Right ventricle myocardium superior (tissue), 1 donor: ENCODE measurements at places on chromosomes 5 and 9.

- DNase-seq, result no peak
Measured at GRCh38 chr9:114120192-114121014, 21.3 kb upstream of the KIF12 start.

GRCh38 chr5:127567026-127567768 is 49.8 kb downstream of the PRRC1 start:
- DNase-seq, result no peak

- no peak for DNase-seq
Measured at GRCh38 chr5:133193794-133194193, 142.0 kb downstream of the HSPA4 start.

DNA sequence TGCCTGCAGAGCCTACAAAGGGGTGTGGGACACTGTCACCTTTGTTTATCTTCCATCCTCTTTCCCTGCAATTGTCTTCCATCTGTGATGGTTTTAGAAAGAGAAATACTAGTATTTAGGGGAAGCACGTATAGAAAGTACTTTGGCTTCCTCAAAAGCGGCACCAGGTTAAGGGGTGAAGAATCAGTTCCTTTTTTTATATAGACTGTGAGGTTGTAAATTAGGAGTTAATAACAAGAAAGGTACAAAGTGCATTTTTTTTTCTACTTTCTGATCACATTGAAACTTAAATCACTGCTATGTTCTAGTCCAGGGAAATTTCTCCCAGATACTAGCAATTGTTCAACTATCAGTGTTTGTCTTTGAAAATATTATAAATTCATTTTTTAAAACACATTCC is 219.3 kb downstream of the CEMIP2 start:
- DNase-seq, result no peak

DNA sequence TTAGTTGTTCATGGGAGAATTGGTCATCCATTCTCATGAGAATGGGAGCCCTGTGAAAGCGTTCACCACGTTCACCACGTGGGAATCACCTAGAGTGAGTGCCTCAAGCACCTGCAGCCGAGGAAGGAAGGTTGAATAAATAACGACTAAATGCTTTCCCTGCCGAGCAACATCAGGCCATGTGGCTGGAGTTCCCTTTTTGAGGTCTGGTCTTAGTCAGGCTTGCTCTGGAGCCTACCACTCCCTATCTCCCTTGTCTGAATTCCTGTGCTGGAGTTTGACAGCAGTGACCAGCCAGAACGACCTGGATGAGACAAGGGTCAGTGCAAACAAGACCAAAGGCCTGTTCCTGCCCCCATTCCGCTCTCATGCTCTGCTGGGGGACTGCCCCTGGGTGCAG is 28.5 kb downstream of the KCNMB1 start:
- DNase-seq, result no peak

GRCh38 chr5:150156027-150156368 is 353 bp upstream of the PDGFRB start:
- no peak for DNase-seq

- no peak for DNase-seq
Measured at GRCh38 chr5:119275146-119275545, 80.7 kb upstream of the TNFAIP8 start.

- no peak for DNase-seq
Measured at GRCh38 chr5:52751137-52751536, 36.6 kb upstream of the ITGA1 start.

DNA sequence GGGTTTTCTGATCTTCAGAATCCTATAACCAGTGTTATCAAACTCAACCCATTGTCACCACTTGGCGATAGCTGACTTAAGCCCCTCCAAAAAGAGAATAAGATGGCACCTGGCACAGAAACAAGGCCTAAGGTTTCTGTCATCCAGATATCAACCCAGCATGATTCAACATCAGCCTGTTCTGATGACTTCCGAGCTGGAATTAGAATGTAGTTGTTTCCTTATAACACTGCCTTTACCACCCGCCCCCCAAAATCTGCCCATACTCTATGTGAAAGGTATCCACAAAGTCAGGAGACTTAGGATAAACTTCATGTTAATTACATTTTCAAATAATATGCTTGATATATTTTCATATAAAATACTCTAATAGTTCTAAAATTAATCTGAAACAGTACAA is 5.2 kb downstream of the KLF9 start:
- DNase-seq, result no peak

GRCh38 chr9:129336601-129337331 is 158.7 kb upstream of the IER5L start:
- no peak for DNase-seq

DNA sequence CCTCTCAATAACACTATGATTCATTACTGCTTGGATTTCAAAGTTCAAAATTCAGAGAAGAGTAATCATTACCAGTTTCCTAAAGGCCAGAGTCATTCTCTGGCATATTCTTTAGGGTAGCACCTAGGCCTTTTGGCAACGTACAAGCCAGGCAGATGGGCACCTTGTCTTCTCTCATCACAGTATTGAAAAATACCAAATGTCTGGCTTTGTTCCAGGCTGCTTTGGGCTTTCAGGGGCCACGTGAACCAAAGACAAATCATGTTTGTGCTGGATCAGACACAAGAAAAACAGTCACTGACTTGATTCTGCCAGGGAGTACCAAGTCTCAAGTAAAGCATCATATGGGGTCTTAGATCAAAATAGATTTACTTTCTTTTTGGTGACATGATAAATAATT is 15.5 kb downstream of the MEGF9 start:
- no peak for DNase-seq

DNA sequence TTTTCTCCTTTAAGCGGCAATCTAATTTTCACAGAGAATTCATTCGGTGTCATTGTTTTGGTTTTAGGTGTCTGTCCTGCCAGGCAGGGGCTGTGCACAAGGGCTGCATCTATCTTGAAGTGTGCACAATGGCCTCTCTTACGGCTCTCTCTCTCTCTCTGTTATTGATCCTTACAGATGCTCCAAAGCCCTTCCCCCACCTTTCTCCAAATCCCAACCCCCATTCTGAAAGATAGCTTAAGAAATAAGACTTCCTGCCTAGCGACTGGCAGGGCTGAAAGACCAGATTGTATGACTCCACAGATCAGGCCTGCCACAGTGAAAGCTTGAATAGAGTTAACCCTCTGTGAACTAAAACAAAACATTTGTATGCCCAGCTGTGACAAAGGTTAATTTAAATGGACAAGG is 86.5 kb upstream of the NR5A1 start:
- DNase-seq, result no peak

GRCh38 chr9:112112519-112112918 is 62.6 kb downstream of the SUSD1 start:
- DNase-seq, result no peak

DNA sequence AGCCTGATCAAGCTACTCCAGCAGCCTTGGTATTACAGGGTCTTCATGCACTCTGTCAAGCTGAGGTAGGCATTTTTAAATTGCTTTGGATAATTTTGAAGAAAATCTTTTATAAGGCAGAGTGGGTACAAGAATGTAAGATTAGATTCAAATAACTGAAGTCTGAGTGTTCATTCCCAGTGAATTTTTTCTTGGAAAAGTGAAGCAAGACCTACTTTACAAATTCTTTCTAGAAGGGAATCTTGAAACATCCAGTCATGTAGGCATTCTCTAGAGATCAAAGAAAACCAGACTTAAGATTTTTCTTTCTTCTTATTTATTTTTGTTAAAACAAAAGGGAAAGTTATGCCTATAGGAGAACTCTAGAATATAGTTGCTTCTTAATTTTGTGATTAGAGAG is 139.0 kb downstream of the FOCAD start:
- DNase-seq, result no peak

DNA sequence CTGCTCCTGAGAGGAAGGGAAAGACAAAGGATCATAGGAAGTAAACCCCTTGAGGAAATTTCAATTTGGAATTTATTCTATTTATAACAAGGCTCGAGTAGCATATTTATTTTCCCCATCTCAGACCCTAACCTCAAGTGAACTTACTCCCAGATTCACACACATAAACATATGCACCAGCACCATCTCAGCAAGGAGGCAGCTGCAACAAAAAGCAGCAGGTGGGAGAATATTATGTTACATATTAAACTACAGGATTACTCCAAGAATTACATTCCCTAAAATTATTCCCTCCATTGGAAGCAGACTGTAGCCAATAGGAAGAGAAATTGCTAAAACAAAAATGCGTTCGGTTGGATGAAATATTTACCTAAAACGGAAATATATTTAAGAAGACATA is 108.4 kb upstream of the PRSS3 start:
- no peak for DNase-seq

DNA sequence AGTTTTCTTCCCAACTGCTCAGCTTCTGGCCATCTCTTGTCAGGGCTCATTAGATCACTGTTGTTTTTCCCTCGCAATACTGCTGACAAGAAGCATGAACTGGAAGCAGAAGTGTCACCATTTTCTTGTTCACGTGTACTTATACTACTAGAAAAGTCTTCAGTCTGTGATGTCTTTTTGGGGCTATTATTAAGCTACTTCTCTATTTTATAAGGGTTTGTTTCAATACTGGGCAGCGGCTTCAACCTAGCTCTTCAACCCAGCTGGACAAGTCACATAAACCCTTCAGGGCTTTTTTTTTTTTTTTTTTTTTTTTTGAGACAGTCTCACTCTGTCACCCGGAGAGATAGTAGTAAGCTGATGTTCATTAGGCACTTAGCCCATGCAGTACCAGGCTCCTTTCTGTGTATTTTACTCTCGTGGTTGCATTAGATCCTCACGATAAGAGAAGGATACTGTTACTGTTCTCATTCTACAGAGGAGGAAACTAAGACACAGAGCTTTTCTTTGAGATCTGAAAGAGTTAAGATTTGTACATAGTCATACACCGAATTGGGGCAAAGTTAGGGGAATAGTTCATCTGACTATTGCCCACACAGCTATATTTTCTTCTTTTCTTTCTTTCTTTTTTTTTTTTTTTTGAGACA is 20.5 kb downstream of the RAPGEF1 start:
- DNase-seq, result no peak

- DNase-seq, result peak; percentile 55
Measured at GRCh38 chr9:34380034-34380510, 3.4 kb upstream of the MYORG start.

DNA sequence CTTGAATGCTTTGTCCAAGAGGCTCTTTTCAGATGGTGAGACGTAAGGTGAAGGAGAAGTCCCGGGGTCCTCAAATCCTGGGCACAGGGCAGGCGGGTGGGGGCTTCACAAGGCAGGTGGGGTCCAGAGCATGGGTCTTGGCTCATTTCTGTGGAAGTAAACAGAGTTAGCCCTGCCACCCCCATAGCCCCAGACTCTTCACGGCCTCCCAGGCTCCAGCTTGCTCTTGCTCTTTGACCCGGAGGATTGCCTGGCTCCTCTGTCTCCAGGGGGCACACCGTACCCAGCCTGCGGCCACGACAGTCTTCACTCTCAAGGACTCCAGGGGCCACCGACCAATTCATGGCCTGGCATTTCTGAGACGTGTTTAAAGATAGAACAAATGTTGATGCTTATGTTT is 28.8 kb upstream of the POMT1 start:
- DNase-seq, result no peak

GRCh38 chr5:160165137-160166068 is 46.2 kb upstream of the PWWP2A start:
- DNase-seq, result peak; percentile 93

- DNase-seq, result no peak
Measured at GRCh38 chr5:88145611-88146467, 122.8 kb downstream of the TMEM161B start.

DNA sequence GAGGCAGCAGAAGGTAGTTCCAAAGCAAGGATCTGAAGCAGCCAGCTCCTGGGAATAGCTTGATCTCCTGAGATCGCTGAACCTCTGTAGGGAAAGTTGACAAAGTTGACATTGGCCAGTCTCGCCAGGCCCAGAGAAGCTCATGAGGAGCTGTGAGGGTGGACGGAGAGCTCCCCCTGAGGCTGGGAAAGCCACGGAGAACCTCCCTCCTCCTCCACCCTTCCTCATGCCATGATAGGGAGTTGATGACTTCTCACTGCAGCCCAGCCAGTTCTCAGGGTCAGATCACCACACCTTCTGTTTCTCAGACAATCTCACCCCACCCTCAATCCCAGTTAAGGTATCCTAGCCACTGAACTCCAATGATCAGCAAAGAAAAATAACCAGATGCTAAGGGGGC is 30.4 kb upstream of the KCNV2 start:
- no peak for DNase-seq

GRCh38 chr5:146753641-146754040 is 124.9 kb downstream of the PPP2R2B start:
- no peak for DNase-seq

DNA sequence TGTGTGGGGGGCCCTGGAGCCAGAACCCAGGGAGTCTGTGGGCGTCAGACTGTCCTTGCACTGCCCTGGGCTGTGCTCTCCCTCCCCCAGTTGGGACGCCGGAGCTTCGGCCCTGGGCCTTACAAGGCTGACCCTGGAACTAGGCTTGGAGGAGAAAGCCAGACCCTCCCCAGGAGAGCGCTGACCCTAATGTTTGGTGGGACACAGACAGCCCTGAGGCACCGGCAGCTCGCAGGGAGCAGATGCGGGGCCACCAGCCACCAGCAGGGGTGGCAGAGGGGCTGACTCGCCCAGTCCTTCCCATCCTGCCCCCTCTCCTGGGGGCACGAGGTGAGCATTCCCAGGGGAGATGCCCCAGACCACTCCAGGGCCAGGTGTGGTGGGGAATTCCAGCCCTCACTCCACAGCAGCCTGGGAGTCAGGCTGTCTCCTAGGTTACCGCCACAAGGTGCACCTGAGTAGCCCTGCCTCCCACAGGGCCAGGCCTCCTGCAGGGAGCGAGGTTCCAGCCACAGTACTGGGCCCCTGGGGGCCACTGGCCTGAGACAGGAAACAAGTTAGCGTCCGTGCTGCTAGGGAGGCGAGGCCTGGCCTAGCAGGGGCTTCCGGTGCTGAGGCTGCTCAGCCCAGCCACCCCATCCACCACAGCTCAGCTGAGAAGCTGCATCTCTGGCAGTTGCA is 134.6 kb downstream of the OLFM1 start:
- no peak for DNase-seq

DNA sequence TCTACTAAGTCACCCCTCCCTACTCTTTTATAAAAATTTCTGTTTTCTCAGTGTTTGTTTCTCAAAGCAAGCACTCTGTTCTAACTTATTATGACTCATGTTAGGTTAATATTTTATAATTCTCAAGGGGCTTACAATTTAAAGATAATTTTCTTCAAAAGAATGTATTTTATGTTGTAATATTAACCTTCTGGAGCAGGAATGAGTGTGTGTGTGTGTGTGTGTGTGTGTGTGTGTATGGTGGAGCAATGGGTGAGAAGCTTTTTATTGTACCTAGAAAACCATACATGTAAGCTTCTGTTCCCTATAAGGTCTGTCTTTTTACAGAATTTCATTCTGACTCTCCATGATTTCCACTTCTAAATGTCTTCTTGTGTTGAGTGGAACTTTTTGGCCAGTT is 63.0 kb downstream of the PBX3 start:
- no peak for DNase-seq
